ENCODE measurements at places on chromosomes 6 and 20.

GRCh38 chr6:119284861-119285521 is 64.6 kb downstream of the MAN1A1 start:
- DNase-seq: no peak

- no peak for DNase-seq
These were observed 14.5 kb downstream of the TREM1 start for GRCh38 chr6:41271901-41272395.

GRCh38 chr20:35237486-35237885 is 11.0 kb downstream of the MMP24 start:
- no peak for DNase-seq

DNA sequence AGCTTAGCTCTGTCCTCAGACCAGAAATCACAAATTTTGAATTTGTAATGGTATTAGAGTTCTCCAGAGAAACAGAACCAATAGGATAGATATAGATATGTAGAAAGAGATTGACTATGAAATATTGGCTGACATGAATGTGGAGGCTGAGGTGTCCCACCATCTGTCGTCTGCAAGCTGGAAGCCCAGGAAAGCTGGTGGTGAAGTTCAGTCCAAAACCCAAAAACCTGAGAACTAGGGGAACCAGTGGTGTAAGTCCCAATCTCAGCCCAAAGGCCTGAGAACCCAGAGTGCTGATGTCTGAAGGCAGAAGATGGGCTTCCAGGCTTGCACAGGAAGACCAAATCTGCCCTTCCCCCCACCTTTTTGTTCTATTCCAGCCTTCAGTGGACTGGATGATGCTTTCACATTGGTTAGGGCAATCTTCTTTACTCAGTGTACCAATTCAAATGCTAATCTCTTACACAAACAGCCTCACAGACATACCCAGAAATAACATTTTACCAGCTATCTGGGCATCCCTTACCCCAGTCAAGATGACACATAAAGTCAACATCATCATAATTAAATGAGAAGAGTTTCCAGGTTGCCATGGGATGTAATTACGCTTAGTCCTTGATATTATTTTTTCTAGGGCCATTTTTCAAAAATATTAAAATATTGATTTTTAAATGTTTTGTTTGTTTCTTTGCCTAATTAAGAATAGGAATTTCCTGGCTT is 570.8 kb downstream of the UTRN start:
- DNase-seq: no peak

DNA sequence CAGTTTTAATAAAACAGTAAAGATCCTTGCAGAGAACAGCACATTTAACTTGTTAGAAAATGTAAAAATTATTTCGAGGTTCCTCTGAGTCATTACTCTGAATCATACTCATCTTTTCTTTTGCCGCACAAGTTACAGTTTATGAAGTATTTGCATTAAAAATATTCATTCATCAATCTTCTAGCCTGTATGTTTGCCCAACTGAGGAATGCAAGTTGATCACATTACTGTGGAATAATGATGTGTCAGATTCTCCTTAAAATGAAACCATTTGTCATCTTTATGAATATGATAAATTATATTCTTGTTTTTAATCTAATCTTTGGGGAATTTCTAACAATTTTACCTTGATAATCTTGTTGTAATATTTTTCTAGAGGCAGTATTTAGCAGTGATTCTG is 340.4 kb upstream of the OPRM1 start:
- no peak for DNase-seq

GRCh38 chr6:113967777-113968176 is 3.2 kb downstream of the HDAC2 start:
- no peak for DNase-seq

DNA sequence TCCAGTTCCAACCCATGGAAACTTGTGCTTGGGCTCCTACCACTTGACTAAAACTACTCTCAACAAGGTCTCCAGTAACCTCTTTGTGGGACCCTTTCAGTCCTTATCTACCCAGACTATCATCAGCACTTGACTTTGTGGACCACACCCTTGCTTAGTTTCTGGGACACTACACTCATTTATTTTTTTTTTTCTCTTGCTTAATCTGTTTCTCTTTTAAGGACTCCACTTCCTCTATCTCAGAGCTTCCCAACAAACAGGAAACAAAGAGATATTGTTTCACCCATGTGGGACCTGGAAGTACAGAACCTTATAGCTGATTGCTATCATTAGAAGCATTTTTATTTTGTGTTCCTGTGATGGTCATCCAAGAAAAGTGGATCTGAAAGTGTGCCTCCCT is 28.8 kb upstream of the ME1 start:
- no peak for DNase-seq

GRCh38 chr6:131331873-131332781 is 196.9 kb downstream of the AKAP7 start:
- no peak for DNase-seq

DNA sequence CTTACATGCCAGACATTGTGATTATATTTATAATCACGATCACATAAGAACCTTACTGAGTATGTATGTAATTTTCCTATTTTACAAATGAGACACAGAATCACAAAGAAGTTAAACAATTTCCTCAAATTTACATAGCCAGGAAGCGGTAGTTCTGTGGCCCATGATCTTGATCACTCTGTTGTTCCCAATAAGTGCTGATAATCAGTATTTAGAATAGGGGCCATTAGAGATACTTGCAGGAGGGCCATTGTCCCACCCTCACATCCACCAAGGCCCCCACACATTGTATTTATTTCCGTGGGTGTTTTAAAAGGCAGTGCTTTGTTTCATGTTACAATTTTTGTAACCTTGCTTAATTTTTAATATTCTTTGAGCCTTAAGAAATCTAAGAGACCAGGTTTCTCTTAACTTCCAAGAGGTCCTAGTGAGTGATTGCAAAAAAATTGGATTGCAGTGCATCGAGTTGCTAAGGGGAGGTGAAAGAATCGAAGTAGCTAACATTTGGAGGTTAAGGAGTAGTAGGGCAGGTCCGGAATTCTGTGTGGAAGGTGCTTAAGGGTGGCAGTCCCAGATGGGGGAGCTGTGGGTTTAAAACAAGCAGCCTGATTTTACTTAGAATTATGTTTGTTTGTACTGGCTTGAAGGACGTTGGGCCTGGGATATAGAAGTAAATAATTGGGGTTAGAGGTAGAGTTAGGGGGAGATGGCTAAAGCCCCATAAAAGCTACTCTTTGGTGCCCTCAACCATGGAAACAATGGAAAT is 339.4 kb downstream of the CDKAL1 start:
- DNase-seq: no peak

DNA sequence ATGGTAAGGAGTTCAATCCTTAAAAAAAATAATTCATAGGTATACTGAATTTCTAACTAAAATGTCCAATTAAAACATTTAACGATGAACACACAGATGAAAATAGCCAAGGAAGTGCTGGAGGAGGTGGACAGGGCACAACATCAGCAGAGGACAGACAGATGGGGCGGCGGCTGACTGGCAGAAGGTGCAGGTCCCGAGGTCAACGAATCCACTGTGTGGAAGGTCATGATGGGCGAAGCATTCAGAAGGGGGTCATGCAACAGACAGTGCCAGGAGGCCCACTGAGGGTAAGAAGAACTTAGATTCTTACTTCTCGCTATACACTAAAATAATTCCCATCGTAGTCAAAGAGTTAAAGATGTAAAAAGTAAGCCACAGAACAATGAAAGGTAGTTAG is 34.2 kb upstream of the FRMD1 start:
- no peak for DNase-seq

DNA sequence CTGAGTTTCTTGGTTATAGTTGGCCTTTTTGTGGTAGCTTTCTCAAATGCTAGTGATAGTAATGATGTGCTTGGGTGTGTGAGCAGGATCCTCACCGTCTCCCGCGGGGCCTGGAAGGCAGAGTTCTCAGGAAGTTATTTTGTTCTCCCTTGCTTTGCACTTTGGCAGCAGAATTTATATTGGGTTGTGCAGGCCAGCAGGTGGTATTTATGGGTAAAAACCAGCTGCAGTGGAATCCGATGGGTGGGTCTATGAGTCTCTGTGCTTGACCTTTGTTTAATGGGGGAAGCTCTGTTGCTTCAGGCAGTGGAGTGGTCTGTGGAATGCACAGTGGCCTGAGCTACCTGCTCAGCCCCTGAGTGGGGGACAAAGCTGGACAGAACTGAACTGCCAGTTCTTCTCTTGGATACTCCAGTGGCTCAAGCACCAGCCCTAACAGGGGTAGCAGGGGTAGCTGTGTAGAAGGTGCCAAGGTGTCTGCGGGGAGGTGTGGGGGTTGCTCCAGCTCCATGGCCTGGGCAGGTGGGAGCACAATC is 27.3 kb downstream of the IGF2R start:
- DNase-seq: no peak

GRCh38 chr6:41881506-41881905 is 13.7 kb downstream of the USP49 start:
- DNase-seq: no peak

DNA sequence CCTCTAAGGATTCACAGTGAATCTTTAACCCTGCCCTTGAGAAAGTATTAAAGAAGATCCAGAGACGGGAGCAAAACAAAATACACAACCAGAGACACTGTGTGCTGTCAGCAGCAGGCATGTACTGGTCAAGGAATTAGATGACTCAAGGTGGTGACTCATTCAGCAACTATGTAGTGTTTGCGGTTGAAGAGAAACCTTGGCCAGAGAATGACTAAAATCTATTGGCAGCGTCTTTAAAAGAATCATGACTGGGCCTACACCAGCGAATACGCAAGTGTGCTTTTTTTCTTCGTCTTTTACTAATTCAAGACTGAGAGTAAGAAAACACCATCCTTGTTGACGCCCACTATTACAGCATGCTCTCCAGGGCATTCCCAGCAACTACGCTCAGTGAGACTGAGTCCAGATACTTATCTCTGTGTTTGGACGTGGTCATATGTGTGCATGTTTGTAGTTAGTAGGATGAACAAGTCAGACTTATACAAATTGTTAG is 72.4 kb upstream of the BACH2 start:
- no peak for DNase-seq

- DNase-seq: no peak
These were observed 545.8 kb upstream of the CITED2 start for GRCh38 chr6:139920027-139920775.

- no peak for DNase-seq
These were observed 9.1 kb downstream of the PI16 start for GRCh38 chr6:36963451-36964290.

- no peak for DNase-seq
These were observed 165.3 kb downstream of the SOBP start for GRCh38 chr6:107655245-107655644.

GRCh38 chr20:31723069-31723318 is 326 bp upstream of the BCL2L1 start:
- DNase-seq: no peak

GRCh38 chr6:64428186-64428585 is 792.6 kb downstream of the PHF3 start:
- no peak for DNase-seq

DNA sequence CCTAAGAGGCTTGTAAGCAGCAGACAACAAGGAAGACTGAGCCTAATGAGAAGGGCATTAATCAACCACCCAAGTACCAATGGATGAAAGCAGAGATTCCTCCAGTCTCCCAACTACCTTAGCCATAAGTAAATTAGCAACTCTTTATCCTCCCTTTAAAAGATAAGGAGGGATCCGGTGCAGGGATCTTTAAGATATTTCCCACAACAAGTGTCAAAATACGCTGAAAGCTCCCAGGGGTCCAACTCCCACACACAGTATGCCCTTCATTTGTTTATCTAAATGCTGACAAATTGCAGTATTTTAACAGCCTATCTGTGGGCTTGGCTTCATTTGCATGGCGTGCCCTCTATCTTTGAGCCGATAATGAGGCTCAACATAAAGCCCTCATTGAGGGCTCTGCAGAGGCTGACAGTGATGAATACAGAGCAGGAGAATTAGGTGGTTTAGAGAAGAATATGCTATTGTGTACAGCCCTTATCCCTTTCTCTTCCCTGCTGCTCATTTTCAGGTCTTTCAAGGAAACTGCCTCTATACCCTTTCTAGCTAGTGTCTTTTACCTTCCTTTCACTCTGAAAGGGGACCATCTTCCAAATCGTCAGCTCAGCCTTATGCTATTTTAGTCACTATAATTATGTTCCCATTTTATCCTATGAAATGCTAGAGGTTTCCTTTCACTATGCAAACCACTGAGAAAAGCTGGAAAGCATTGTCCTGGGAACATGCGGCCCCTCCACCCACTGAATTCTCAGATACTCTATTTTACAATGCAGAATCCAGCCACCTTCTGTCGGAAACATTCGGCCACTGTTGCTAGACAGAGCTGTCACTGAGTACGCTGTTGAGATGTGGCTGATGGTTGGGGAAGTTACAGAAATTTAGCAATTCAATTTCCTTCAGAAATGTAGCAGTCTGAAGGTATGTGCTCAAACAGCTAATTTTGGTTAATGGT is 575.2 kb upstream of the JAG1 start:
- no peak for DNase-seq
